ENCODE measurements at places on chromosomes 5 and 9.

DNA sequence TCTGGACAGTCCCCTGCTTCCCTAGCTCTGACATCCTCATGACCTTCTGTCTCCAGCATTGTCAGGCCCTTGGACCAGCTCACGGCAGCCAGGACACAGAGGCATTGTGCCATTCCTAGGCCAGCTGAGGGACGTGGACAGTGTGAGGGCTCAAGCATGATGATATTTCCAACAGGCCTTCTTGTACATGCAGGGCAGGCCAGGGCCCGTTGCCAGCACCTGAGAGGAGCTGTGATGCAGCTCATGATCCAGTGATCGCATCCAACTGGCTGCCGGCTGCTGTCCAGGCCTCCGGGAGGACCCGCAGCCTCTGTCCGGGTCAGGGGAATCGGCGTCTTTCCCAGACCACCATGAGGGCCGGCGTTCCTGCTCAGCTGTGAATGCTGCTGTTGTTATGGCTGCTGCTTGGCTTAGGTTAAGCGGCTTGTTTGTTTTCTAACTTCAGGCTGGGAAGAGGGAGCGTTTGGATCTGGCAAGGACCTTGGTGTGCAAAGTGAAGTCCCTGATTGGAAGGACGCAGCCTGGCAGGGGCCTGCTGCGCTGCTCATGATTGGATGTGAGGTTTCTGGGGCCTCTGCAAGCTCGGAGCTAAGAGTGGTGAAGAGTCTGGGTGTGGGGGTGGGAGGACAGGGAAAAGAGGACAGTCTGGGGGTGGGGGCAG, 53.8 kb downstream of the PDZD2 start:
- DNase-seq: no peak

DNA sequence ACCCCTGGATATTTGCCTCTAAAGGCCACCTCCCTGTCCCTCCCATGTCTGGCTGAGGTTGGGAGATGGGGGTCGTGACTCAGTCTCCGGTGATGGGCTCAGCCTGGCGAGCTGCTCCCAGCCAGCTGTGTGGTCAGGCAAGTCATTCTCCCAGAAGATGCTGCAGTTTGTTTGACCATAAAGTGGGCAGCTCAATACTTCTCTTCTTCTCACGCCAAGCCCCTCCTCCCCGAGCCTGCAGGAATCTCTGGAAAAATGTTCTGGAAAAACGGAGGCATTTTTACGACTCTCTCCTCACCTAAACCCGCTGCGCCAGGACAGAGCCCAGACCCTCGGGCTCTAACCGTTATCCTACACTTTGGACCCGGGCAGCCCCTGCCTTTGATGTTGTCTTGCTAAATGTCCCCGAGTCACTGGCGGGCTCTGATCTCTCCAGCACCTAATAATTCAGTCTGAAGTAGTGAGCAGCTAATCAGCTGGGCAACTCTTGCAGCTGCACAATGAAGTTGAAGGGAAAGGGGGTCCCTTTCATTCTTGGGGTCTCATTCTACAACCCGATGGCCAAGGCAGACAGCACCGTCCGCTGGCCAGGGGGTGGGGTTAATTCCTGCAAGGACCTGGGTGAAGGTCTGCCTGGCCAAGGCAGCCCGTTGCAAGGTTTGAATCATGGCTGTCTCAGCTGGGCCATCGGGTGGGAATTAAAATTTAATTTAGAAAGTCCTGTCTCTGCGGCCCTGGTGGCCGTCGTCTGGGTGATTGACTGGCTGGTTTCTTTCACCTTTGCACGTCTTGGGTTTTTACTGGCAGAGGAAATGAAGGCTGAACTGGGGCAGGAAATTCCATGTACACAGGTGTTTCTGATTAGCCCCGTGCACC, 12.3 kb downstream of the DCANP1 start:
- DNase-seq: peak; percentile 9

DNA sequence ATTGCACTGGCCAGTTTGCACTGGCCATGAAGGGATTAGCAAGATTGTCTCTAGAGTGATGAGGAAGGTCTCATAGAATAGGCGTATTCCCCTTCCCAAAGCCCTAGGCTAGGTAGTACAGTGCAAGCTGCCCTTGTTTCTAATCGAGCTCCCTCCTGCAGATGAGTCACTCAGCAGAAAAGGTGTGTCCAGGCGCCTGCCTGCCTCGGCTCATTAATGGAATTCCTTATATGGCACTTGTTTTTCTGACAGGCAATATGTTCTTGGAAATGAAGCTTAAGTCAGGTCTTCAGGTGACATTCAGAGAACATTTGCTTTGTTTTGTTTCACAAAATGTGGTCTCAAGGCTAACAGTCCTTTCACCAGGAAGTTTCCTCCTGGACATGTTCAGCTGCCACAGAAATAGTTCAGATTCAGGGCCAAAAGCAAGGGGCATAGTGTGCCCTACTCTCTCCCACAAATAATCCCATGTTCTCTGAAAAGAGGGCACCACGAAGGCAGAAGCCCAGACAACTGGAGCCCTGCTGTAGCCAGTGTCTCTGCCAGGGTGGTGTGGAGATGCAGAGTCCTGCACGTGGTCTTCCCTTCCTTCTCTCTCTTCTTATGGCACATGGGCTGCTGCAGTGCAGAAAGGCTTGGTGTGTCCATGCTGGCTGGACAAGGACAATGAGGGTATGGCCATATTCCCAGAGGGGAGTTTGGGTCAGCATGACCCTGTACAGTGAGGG, 281.1 kb upstream of the MAP3K1 start:
- peak; percentile 32 for DNase-seq

GRCh38 chr5:72282878-72283277, 37.2 kb downstream of the MRPS27 start:
- no peak for DNase-seq

DNA sequence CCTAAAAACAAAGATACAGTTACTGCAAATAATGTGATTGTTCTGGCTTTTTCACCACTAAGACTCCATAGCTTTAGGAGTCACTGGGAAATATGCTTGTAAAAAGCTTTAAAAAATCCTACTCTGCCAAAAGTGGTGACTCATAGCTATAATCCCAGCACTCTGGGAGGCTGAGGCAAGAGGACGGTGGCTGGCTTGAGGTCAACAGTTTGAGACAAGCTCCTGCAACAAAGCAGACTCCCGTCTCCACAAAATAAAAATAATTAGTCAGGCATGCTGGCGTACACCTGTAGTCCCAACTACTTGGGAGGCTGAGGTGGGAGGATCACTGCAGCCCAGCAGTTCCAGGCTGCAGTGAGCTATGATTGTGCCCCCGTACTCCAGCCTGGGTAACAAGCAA, 406.4 kb downstream of the HTR1A start:
- DNase-seq: no peak

- DNase-seq: no peak
These were observed 13.0 kb upstream of the FAM240B start for GRCh38 chr9:38732885-38733284.

GRCh38 chr5:112472614-112473013, 53.5 kb upstream of the EPB41L4A start:
- no peak for DNase-seq

DNA sequence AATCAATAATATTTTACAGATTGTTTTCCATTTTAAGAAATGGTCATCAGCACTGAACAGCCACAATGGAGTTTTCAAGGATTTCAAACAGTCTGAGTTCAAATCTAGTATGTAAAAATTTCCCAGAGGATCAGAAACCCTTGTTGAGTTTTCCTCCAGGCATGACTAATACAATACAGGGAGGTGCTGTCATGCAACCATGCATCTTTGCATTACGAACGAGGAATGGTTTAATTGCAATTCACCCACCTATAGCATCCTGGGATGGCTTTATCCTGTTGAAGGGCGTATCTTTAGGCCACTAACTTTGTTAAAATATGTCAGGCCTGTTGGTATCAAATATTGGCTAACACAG, 196.4 kb downstream of the EFNA5 start:
- DNase-seq: no peak

DNA sequence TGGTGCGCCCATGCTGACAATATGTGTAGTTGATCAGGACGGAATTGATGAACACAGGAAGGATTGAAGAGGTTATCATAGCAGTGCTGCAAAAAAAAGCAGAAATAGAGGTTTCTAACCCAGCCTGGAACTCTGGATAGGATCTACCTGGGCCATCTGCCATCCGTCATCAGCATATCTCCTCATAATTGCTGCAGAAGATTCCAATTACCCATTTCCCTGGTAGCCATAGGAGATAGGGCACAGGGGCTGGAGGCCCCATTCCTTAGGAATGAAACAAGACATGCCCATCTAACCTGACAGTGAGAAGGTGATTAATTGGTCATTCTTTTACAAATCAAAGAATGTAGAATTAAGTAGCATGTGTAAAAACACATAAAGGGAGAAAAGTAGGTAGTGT, 60.3 kb upstream of the TRIM32 start:
- DNase-seq: no peak

DNA sequence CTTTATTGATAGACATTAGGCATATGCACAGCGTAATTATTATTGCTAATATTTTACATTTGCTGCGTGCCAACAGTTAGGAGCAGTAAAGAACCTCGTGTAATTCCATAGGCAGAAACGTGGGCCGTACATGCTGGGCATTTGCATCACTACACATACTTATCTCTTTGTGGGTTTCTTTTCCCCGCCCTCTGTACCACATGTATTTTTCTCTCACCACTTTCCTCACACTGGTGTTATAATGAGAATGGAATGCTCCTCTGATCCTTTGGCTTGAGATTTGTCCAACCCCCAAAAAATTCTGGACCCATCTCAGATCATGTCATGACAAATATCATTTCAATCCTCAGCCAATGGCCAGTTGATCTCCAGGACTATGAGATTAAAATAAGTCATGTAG, 1952.6 kb upstream of the WWC1 start:
- no peak for DNase-seq

DNA sequence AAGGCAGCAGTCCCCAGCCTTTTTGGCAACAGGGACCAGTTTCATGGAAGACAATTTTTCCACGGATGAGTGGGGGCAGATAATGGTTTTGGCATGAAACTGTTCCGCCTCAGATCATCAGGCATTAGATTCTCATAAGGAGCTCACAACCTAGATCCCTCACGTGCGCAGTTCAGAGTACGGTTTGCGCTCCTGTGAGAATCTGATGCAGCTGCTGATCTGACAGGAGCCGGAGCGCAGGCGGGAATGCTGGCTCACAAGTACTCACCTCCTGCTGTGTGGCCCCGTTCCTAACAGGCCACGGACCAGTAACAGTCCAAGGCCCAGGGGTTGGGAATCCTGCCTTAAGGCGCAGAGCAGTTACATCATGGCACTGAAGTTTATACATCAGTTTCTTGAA, 3.3 kb upstream of the BRD3 start:
- DNase-seq: peak; percentile 13

DNA sequence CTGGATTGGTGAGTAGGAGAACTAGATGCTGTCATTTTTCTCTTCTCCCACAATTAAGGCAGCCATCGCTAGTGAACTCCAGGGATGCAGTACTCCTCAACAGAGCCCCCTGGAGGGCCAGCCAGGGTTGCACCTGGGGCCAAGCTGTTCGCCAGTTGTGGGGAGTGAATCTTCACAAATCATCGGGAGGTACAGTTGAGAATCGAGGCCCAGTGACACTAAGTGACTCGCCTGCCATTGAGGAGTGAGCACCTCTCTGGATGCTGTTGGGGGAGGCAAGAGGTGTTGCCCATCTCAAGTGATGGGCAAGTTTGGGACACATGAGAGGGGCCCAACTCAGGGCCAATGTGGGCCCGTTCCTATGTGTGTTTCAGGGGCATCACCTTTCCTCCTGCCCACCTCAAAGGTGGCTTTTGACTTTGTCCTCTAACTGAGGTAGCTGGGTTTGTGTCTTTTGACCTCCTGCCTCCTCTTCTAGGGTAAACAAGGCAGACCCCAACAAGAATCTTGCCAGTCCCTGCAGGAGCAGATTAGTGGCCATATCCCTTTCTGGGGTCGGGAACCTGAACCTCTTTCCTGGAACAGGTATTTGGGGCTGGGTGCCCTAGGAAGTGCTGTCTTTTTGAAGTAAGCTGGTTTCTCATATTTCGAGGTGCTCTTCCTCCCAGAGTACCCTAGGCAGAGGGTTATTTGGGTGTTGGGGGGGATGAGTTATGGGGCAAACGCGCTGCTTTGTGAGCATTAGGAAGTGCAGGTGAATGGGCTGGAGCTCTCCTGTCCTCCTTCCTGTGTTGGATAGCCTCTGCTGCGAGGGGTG, 181.2 kb downstream of the MACROH2A1 start:
- DNase-seq: no peak

- DNase-seq: no peak
These were observed 302.7 kb upstream of the RFX3 start for GRCh38 chr9:3828495-3828894.

GRCh38 chr9:113547501-113547900, 84.0 kb downstream of the RGS3 start:
- DNase-seq: no peak

DNA sequence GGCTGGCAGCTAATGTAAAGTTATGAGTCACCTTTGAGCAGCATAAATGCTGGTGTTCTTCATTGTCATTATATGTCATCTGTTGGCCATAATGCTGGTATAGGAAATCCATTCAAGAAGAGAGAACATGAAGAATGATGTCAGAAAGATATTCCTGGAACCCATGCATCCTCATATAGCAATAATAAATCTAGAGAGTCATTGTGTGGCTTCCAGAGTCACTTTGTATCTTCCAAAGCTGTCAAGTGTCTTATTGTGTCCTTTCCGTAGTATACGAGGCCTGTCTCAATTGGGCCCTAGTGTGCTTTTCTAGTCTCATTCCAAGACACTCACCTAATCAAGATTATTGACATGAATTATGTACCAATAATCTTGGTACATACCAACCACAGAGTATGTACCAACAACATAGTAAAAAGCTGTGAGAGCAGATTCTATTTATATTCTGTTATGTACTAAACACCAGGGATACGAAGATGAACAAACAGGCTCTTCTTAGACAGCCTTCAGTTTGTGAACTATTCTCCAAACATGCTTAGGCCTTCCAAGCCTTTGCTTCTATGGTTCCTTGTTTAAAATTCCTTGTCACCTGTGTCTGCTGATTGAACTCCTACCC, 110.1 kb downstream of the ERCC6L2 start:
- no peak for DNase-seq

GRCh38 chr5:6159832-6160430, 218.4 kb downstream of the MED10 start:
- no peak for DNase-seq

DNA sequence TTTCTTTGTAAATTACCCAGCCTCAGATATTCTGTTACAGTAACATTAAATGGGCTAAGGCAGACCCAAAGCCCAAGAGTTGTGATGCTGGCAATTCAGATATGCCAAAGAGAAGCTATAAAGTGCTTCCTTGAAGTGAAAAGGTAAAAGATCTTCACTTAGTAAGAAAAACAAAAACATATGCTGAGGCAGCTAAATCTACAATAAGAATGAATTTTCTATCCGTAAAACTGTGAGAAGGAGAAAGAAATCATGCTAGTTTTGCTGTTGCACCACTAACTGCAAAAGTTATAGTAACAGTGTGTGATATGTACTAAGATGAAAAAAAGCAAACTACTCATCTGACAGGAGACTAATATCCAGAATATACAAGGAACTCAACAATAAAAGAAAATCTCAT, 39.9 kb downstream of the FAM114A2 start:
- no peak for DNase-seq

GRCh38 chr5:130282049-130282448, 377.8 kb downstream of the CHSY3 start:
- DNase-seq: no peak

- DNase-seq: no peak
These were observed 614.7 kb downstream of the PRELID2 start for GRCh38 chr5:145220481-145220880.

GRCh38 chr9:112898872-112899311, 8.2 kb upstream of the SLC46A2 start:
- no peak for DNase-seq

GRCh38 chr9:12790883-12791282, 16.1 kb downstream of the LURAP1L start:
- DNase-seq: no peak

- no peak for DNase-seq
These were observed 554.6 kb upstream of the RGMB start for GRCh38 chr5:98218838-98219237.

GRCh38 chr9:83472764-83473163, 65.4 kb downstream of the FRMD3 start:
- no peak for DNase-seq

All from stimulated activated CD4-positive, alpha-beta T cell treated with anti-CD3 and anti-CD28 coated beads, Interleukin-2, amount 100 ng/mL, for 24 hours (primary cell).